Cerebellum (tissue), 4 donors: ENCODE measurements at places on chromosomes 2 and 18.

GRCh38 chr2:203532957-203533658, 2.0 kb downstream of the RAPH1 start:
- peak; percentile 28 for DNase-seq

DNA sequence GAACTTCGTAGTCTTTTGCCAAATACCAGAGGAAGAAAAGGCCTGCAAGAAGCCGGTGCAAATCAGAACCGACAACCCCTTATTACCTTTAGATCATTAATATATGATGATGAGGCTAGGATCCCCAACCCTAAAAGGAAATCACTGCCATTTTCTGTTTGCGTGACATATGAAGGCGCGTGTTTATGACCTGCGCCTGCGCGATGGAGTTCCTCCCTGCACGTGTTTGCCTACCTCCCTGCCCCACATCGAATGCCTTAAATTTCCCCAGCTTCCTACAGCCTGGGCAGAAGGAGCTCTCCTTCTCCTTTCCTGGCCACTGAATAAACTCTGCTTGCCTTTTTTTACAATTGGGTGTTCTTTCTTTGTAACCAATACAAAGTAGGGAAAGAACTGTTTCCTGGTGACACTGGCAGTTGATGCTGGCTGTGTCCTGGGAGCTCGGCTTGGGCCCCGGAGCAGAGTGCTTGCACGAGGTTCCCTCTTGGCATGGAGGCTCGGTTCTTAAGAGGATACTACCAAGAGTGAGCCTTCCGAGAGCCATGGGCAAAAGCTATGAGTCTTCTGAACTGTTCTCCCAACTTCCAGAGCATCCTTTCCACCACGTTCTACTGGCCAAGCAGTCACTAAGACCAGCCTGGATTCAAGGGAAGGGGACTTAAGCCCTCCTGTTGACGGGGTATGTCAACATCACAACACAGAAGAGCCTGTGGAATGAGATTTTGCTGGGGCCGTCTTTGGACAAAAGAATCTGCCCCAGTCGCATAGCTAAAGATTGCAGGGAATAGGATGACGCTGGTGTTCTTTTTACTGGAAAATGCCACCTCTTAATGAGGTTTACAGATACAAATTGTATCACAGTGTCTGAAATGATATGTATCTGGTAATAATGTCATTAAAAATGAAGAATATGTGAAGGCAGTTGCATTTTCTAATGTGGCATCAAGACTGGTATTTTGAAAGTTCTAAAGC, 179.8 kb downstream of the SH3BP4 start:
- DNase-seq = no peak

GRCh38 chr18:23712445-23712844, 23.2 kb downstream of the LAMA3 start:
- no peak for DNase-seq

DNA sequence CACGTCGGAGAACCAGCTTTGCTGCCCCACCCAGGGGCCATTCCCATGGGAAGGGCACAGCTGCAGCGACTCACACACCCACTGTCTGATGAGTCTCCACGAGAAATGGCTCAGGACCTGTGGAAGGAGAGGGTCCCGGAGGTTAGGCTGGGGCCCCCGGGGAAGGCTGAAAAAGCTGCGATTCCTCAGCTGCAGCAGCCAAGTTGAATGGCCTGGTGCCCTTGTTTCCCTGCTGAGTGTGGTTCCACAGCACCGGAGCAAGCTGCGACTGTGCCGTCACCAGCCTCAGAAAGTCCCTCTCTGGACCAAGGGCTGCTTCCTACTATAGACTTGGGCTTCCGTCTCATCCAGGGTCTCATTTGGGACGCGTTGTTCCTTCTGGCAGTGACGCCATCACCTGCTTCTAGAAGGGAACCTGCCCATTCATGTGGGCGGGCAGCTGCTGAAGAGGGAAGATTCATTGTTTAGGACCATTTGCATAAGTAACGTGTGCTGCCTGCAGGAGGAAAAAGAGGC, 180.2 kb downstream of the INHBB start:
- no peak for DNase-seq

DNA sequence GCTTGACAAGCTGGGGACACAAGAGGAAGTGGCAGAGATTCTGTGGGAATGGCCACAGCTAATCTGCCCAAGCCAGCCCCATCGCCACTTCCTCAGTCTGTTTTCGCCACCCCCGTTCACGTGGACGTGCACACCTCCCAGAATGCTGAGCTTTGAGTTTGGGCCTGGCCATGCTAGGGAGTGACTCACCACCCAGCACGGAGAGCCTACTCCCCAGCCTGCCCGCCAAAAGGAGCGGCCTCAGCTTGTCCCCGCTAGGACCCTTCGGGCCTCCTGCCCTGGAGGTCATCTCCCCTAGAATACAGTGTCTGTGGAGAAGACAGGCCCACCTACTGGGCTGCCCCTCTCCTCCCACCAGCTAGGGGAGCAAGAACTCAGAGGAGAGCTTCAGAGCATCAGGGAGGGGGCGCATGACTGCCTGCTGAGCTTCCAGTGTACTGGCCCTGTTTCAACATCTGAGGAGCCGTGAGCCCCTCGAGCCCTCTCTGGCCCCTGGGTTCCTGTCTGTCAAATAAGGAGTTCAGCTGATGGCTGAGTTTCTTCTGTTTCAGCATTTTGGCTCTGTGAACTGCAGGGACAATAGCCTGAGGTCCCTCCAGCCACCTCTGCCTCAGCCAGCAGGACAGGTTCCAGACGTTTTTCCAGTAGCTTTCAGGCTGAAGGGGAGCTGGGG, 5.1 kb downstream of the SLC35F6 start:
- DNase-seq = no peak
